Naive thymus-derived CD4-positive, alpha-beta T cell (primary cell): ENCODE measurements at places on chromosomes 1 and 21. TPM values are rescaled to one million over a fixed set of nuclear protein-coding genes. Genes with fewer than 3 reads are reported as not detected.

The IL12RB2 gene
- 78.1 and 84.1 TPM in 2 replicates for total RNA-seq

The C1orf52 gene
- total RNA-seq: 55.4 TPM

The FCRL6 gene
- total RNA-seq: 3.4 TPM

The ZMYND12 gene
- total RNA-seq: 1.0 TPM

The CFHR1 gene
- not detected for total RNA-seq
